GM06990 (cell line): ENCODE measurements at places on chromosomes 1 and 21.
A peak's percentile ranks its signal among the peaks of the same experiment; 100 is the strongest.

DNA sequence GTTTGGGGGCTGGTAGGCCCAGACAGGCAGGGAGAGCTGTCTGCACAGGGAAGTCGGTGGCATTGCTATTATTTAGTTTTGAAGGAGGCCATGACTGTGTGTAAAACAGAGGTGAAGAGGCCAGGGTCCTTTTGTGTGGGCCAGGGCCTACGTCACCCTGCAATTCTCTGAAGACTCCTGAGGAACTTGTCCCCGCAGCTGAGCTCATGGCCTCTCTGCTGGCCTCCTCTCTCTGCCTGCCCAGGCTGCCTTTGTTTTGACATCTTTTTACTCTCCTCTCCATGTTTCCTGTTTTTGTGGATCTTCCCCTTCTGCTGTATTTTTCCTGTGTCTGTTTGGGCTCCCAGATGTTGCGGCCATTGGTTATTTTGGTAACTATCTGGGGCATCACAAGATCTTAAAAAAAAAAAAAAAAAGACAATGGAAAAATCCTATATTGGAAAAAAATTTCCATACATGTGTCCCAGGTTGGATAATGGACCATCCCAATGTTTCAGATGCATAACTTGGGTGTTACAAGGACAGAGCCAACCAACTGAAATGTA is 280.7 kb downstream of the RPS6KC1 start:
- no peak for DNase-seq

GRCh38 chr1:228410015-228410414 is 3.4 kb upstream of the TRIM11 start:
- no peak for DNase-seq

DNA sequence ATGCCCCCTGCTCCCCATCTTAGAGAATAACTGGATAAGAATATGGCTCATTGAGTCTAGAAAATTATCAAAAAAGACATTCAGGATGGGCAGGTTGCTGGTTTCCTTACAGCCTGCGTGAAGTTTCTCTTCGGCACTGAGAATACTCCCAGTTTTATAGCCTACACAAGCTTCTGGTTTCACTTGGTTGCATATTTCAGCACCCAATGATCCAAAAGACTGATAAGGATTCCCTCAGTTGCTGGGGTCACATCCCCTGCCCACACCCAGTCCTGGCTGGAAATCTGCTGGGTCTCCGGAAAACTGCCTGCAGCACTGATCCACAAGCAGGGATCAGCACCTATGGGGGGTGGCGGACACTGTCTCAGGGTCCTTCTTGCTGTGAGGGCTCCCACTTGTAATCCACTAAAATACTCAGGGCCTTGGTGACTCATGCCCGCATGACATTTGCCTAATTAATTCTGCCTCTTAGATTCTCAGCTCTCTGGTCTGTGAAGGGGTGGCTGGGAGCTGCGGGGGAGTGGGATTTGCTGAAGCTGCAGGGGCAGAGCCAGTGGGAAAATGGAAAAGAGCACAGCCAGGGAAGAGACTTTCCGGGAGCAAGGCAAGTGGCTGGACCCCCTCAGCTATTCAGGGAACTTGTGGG is 142.5 kb downstream of the ZNF648 start:
- DNase-seq: no peak

- DNase-seq: peak; percentile 88
Measured at GRCh38 chr1:42931911-42932422, 26.7 kb downstream of the SLC2A1 start.

GRCh38 chr1:93566227-93566626 is 115.4 kb downstream of the BCAR3 start:
- DNase-seq: no peak

GRCh38 chr1:116820369-116820768 is 66.1 kb downstream of the CD2 start:
- DNase-seq: no peak

GRCh38 chr1:13956393-13956792 is 256.4 kb downstream of the PRDM2 start:
- no peak for DNase-seq

GRCh38 chr1:201786824-201787223 is 42.1 kb upstream of the IPO9 start:
- DNase-seq: no peak

DNA sequence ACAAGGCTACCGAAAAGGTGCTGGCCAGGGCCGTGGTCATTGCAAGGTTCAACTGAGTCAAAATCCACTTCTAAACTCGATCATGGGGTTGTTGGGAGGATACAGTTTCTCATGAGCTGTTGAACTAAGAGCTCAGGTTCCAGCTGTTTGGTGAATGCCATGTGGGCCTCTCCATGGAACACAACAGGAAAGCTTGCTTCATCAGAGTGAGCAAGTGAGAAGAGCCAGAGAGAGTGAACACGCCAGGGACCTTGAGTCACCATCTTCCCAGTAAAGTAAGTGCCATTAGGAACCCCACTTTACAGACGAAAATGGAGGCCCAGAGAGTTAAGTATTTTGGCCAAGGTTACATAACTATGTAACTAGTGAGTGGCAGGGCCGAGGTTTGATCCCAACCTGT is 475.1 kb upstream of the VAMP3 start:
- no peak for DNase-seq

DNA sequence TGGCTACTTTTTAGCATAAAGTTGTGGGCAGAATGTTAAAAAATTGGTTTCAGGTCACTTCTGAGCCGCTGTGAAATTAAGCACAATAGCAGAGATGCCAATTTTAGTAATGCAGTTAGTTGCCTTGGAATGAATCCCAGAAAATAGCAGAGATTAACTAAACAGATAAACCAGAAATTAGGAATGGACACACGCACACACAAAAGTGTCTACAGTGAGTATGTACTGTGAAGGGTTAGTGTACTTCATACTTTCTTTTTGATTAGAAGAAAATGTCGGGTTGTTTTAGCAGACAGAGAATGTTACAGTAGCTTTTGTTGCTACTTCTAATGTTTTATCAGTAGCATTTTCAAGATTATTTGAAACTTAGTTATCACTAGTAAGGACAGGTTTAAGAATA is 106.7 kb downstream of the LEPR start:
- no peak for DNase-seq

DNA sequence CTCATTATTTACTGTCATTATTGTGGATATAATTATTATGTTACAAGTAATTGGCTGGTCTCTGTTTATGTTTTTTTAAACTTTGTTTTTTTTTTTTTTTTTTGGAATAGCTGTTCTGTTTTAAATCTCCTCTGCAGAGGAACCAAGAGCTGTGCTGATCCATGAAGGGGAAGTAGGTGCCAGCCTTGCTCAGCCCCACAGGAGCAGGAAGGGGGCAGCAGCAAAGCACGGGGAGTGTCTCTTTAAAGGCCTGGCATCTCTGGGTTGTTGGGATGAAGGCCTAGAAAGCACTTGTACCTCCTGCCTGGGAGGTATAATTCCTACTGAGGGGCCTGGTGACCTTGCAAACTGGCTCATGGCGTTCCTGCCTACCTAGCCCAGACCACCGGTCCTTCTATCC is 2.5 kb upstream of the GRHL3 start:
- DNase-seq: no peak

DNA sequence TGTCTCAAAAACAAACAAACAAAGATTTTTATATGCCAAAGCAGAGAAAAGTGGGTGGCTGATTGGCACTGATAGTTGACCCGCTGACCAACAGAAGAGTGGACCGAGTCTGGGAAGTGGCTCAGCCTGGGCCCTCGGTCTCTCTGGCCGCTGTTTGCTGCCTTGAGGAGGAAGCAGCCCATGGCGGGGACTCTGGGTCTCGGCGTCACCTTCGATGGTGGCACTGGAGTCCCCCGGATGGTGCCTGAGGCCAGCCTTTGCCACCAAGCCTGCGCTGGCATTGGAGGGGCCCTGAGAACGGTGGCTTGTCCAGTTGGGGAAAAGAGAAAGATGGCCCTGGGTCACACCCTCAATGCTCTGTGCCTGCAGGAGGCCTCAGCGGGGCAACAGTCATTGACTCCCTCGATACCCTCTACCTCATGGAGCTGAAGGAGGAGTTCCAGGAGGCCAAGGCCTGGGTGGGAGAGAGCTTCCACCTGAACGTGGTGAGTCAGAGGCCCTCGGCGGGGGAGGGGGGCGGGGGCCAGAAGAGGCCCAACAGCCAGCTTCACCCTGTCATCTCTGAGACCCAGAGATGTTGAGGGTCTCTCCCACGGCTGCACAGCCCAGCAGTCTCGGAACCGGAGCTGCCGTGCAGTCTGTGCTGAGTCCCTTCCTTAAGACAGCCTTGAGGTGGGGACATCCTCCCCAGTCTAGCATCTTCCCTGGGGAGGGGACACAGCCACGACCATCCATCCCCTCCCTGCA is 53.5 kb upstream of the SELENON start:
- DNase-seq: no peak

DNA sequence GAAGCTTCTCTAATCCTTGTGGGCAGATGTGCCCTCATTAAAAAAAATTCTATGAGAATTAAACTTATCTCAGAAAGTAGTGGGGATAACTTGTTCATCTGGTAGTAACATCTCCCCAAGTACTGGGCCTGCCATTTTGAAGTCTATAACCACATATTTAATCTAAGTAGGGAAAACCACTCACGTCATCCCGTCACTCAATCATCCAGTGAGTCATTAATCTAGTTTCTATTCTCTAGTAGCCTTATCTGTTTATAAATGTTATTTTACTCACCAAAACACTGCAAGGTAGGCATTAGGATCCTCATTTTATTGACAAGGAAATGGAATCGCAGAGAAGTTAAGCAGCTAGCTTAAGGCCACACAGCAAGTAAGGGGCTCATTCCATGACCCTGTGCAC is 221.9 kb downstream of the ATG4C start:
- DNase-seq: no peak

DNA sequence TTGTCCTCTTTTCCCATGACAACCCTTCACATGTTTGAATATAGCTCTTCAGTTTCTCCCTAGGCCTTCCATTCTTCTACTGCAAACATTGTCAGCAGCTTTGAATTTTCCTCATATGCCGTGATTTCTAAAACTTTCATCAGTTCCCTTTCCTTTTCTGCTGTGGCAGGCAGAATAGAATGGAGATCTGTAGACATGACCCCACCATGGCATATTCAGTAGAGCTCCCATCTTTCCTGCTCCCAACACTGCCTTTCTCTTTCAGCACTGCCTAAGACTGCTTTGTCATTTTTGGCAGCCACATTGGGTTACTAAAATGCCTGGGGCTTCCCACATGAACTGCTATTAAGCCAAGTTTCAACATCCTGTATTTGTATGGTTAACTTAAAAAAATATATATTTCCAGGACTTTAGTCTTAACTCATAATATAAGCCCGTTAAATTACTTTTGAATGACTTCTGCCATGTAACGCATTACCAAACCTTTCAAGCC is 60.9 kb downstream of the TBX19 start:
- DNase-seq: no peak

DNA sequence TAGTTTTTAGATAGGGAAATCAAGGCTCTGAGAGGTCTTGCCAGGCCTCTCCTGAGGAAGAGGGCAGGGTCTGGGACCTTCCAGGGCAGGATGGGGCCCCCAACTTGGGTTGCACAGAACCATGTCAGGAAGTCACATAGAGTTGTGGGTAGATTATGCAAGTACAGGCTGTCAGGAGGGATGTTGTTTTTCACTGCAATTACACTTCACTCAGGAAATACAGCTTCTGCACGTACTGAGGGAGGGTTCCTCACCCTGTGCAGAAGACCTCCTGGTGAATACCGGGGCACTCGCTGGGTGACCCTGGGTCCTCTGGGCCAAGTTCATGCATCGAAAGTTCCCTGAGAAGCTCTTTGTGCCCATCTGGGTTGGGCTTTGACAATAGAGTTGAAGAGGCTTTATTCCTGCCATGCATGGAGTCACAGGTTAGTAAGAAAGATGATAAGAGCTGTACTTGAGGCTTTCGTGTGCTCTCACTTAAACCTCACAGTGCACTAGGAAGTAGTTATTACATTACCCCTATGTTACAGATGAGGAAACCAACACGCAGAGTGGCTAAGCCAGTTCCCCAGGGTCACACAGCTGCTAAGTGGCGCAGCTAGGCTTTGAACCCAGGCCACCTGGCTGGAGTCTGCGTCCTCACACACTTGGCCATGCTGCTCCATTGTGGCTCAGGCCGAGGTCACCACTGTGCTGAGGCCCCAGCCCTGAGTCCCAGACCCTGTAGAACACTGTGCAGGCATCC is 16.2 kb upstream of the TNFRSF1B start:
- peak; percentile 70 for DNase-seq

GRCh38 chr1:178518894-178519293 is 6.0 kb downstream of the TEX35 start:
- no peak for DNase-seq

DNA sequence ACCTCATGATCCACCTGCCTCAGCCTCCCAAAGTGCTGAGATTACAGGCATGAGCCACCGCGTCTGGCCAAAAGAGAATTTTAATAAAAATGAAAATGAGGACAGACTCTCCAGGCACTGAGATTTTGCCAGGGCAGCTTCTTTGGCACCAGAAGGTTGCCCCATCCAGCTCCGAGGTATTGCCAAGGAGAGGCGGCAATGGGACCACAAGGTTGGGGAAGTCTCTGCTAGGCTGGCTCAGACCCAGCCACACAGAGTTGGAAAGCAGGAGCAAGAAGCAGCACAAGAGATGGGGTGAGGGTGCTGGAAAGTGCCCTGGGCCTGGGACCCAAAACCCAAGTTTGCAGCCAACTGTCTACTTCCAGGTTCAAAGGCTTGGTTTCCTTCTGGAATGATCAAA is 200.9 kb downstream of the HHIPL2 start:
- DNase-seq: no peak

DNA sequence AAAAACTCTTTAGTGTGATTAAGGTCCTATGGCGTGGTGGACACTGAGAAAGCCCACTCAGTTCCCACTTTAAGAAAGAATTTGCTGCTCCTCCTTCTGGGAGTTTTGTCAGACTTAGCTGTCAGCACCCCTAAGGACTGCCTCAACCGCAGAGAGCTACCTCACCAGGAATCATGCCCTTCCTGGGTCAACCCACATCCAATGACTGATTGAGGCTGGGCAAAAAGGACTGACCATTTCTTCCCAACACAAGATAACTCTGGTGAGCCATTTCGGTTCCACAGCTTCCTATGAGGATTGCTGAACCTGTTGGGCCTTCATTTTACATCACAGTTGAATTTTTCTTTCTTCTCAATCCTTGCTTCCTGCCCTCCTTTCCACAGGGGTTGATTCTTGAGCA is 197.9 kb downstream of the NCAM2 start:
- no peak for DNase-seq

DNA sequence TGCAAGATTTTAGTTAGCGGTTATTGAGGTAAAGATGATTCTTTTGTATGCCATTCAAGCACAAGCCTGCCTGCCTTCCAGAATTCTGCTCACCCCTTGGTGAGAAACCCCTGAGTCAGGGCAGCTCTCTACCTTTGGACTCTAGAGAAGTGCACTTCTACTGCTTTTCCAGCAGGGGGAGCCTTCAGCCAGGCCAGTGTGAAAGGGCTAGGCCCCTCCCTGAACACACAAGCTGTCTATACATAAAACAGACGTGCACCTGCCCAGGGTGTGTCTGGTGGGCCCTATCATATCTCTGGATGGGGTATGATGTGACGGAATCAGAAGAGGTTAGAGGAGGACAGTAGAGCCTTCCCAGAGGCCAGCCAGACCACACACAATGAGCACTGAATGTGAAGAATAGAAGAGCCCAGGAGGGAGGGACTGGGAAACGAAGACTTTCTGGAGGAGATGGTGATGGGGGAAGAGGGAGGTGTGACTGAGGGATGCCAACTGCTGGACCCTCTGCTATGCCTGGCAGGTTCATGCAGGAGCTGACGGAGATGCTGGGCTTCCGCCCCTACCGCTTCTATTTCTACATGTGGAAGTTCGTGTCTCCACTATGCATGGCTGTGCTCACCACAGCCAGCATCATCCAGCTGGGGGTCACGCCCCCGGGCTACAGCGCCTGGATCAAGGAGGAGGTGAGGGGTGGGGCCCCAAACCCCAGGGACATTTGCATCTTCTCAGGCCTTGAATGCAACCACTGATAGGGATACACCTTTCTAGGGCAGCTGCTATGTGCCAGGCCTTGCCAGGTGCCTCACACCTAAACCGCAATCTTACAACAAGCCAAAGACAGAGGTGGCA is 13.0 kb upstream of the KCNC4 start:
- no peak for DNase-seq
